ENCODE measurements at places on chromosomes 6 and 20. TPM values are rescaled to one million over a fixed set of nuclear protein-coding genes. Genes with fewer than 3 reads are reported as not detected.

SUMO4 gene
- total RNA-seq: 5.8 TPM

TTI1 gene
- total RNA-seq: 22.9 TPM

OR2J3 gene
- total RNA-seq: 0.10 TPM

SLC26A8 gene
- 0.77 TPM for total RNA-seq

GATA5 gene
- not detected for total RNA-seq

ELOVL2 gene
- total RNA-seq: 21.5 TPM

MEP1A gene
- 0.06 TPM for total RNA-seq

GJA10 gene
- total RNA-seq: not detected

PRL gene
- not detected for total RNA-seq

PRDM1 gene
- total RNA-seq: 1.3 TPM

SLC12A5 gene
- 26.2 TPM for total RNA-seq

MATN4 gene
- 13.0 TPM for total RNA-seq

DNA sequence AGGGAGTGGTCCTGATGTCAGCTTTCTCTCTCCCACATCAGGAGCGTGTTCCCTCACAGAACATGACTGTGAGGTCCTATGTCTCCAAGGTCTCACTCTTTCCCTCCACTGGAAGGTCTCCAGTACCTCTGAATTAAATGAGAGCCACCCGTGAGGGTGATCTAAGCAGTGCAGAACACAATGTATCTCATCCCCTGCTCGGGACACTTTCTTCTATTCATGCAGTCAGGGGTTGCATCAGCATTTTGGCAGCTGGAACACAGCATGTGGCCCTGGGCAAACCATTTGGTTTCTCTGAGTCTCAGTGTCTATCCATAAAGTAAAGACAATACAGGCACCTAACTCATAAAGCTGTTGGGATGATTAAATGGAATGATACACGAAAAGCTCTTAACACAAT, 34.2 kb downstream of the MAFB start:
- DNase-seq: no peak

DNA sequence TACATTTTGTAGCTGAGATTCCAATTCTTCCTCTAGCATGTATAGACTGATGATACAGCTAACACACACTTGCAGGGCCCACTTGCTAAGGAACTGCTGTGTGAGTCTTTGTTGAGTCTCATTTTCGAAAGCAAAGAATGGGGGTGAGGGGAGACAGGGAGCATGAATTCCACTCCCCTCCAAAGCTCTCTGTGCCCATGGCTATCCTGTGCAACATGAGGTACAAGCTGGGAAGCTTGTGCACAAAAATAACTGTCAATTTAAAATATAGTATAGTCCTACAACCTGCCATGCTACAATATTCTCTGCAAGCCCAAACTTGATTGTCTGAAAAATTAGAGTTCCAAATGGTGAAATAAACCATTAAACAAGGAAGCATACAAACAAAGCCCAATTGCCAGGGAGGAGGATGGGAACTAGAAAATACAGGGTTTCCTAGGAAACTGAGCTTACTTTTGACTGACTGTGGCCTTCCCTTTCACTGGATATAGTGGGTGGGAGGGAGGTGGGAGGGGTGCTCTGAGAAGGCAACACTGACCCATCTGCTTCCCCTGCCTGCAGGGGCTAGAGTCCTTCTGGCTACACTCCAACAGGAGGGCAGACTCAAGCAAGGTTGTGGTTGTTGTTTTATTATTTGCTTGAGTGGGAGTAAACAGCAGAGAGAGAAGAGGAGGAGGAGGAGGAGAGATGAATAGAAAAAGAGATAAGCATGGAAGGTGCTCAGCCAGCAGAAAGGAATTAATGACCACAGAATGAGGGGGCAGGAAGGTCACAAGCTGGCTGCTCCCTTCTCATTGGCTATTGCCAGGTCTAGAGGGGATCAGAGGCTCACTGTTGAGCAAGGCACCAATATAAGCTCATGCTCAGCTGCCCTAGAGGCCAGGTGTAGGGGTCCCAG, 84.6 kb downstream of the FYN start:
- peak; percentile 63 for DNase-seq

- no peak for DNase-seq
Observed at GRCh38 chr6:4401408-4402368, 266.3 kb upstream of the ECI2 start.

GRCh38 chr6:119129148-119129967, 50.9 kb upstream of the FAM184A start:
- no peak for DNase-seq

- no peak for DNase-seq
Observed at GRCh38 chr6:7554533-7555275, 13.2 kb downstream of the DSP start.

DNA sequence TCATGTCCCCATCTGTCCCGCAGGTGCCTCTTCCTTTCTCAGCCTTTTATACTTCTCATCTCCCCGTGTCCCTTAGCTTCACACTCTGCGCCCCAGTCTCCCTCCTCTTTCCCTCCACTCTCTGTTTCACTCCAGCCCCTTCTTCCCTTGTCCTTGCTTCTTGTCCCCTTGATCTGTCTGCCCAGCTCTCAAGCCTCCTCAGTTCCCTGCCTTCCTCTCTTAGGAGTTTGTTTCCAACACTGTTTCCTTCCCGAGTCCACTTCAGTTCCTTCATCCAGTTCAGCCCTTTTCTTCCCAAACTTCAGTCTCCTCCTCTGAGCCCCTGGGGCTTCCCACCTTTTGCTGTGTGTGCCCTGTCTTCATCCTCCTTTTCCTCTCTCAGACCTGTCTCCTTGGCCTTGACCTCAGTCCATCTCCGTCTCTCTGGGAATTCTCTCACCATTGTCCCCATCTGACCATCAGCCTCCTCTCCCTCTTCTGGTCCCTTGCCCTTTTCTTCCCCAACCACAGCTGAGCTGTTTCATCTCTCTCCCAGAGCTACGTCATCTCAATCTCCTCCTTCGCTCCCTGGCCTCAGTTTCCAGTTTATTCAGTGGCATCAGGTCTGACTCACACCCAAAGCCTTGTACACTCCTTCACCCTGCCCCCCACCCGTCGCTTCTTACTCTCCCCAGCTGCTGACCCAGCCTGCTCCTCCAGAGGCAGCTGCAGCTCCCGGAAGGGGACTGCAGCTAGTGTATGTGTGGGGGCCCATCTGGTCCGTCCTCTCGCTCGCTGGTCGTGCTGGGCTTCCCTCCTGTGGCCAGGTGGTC, 2.7 kb upstream of the DDR1 start:
- DNase-seq: no peak

Measured in spinal cord (tissue), 10 donors.